ENCODE measurements at places on chromosomes 4 and X.

DNA sequence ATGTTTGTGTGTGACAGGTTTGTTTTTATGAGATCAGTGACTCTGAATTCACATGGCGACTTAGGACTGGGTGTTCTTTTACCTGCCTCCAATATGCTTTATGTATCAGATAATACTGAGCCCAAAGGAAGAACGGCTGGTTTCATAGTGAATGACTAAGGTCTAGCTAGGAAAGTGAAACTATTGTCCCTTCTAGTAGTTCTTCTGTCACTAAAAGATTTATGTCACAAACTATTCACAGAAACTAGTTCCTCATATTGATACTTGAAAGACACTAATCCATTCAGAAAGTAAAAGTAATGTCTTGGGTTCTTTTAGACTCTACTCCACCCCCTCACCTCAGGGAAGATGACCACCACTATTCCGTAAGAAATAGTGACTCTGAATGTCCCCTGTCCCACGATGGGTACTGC lies 81.7 kb downstream of the EGF start:
- no peak for DNase-seq

- DNase-seq: no peak
Measured at GRCh38 chr4:35325908-35326453, 918.3 kb downstream of the ARAP2 start.

DNA sequence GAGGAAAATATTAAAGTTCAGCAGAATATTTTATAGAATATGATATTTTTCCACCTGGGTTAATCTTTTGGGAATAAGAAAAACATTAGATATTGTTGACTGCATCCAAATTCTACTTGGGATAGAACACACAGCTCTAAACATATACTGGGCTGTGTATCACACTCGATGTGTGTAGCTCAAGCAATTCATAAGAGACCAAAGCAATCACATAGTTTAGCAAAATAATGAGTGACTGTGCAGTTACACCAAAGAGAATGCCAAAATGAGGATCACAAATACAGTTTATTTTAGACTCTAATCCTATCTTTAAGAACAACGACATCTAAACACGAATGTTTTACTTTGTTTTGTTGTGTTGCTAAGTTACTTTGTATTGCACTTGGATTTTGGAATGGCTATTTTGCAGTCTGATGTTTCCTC lies 101.2 kb downstream of the CBR4 start:
- no peak for DNase-seq

DNA sequence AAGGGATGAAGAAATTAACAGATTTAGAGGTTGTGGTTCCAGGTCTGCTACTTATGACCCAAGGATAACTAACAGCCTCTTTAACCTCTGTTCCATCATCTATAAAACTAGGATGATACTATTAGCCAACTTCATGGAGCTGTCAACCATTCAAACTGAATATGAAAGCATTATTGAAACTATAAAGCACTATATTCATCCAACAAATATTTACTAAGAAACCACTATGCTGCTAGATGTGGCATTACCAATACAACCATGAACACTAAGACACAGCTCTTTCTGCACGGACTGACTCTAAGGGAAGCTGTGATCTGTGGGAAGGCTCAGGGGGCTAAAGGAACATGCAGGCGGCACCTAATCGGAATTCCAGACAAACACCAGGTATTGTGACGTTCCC lies 66.0 kb downstream of the APBB2 start:
- DNase-seq: no peak

DNA sequence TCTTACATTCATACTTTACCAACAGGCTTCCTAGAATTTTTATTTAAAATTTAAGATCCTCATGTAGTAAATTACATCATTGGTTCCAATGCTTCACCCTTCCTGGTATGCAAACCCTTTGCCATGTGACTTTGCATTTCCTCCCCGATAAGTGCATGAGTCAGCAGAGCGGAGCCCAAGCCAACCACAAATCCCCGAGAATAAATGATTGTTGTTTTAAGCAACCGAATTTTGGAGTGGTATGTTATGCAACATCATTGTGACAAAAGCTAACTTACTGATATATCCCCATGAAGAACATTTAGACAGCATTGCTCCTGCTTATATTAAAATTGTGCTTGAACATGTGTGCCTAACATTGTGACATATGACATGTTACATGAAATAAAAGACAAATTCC lies 199.4 kb upstream of the DDX53 start:
- DNase-seq: no peak

DNA sequence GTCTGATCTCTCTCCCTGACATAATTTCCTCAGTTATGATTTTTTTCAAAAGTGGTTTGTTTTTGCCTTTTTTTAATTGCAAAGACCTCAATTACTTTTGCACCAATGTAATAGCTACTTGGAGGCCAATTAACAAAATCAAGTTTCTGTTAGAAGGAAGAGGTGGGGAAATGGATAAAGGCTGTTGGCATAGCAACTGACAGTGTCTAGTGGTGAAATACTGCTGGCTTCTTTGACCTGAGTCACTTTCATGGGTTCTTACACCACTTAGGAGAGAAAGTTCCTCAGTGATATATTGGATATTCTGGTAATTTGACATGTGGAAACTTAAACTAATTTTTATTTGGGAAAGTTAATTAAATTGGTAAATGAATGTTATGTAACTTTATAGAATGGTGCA lies 26.5 kb upstream of the ATP8A1 start:
- DNase-seq: no peak

DNA sequence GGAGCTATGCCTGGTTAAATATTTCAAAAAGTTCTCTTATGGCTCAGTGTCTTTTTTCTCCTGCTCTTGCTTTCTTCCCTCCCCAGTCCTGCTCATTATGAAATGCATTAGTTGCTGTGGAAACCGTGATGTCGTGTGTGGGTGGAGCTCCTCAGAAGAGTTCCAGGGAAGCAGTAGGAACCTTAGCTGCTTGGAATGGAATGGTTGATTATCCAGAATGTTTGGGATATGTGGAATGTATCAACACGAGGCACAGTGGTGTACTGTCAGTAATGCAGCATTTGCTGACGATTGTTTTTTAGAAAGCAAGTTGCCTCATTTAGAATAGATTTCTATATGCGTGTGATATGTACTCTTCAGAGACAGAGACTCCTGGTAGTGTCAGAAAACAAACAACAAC lies 333.2 kb downstream of the ARHGAP10 start:
- no peak for DNase-seq

- peak; percentile 5 for DNase-seq
Measured at GRCh38 chr4:61531188-61531587, 331.1 kb downstream of the ADGRL3 start.

DNA sequence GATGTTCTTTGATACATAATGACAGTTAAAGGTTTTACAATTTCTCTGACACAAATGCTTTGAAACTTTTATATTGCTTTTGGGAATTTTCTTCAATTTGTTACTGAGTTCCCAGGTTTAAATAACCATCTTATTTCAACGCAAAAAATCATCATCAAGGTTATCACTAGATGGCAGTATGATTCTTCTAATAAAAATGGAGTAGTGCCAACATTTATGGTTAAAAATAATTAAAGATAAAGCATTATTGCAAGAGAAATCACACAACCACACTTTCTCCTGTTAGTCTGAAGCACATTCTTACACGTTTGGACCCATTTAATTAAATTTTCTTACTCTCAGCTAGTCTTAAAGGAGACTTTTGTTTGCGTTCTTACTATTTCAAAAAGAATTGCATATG lies 611.3 kb upstream of the CPXCR1 start:
- DNase-seq: no peak

DNA sequence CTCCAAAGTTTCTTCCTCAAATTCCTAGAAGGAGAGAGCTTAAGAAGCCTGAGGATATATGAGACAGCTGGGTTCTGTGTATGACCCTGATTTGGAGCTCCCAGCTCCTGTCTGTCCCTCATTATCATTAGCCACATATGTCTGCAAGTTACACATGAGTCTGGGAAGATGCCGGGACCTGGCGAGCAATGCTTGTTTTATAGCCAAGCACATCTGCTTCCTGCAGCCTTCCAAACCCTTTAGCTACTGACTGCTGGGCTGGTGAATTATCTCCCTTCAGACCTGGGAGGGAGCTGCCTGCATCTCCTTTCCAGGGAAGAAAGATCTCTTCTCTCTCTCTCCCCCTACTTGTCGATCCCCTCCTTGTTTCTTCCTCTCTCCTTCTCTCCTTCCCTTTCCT lies 556.7 kb upstream of the BOD1L1 start:
- DNase-seq: peak; percentile 35

- no peak for DNase-seq
Measured at GRCh38 chr4:61350932-61351331, 150.8 kb downstream of the ADGRL3 start.

DNA sequence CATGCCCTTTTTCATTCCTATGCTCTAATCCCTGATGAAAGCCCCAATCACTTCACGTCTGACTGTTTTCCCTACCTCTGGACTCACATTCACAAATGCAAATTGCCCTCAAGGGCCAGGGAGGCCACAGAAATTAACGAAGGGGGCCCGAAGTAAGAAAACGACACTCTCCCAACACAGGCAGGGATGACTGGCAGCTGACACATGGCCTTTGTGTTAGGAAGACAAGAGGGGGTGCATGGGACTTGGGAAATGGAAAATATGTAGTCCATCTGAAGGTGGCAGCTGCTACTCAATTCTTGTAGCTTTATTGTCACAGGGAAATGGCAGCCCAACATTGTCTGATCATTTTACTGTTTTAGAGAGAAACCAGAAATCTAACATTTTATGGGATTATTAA lies 12.3 kb upstream of the SPARCL1 start:
- DNase-seq: no peak

- DNase-seq: no peak
Measured at GRCh38 chrX:2299871-2300270, 200.9 kb downstream of the DHRSX start.

DNA sequence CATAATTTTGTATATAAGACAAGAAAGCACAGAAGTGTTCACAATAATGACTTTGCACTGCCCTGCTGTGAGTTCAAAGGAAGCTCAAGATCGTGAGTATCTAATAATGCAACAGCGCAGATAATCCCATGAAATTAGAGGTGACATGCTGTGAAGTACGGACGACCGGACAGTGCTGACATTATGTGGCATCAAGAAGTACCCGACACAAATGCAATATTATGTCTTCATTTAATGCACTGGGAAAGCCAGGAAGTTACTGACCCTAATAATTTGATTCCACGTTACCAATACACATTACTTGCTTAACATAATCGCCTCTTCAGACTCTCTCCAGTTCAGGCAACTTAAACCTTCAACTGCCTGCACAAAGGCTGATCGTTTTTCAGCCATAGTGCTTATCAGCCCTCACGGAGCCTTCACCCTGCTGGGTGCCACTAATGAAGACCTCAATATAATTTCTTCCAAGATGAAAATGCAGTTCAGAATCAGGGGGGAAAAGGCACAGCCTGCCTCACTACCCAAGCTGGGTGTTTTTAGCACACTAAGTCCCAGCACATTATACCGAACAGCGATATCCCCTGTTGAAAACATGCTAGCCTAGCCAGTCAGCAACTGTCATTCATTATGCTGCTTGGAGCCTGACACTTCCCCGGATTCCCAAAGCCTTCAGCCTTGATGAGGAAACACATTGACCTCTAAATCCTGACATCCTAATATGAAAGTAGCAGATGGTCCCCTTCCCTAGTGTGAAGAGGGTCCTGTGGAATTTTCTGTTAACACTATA lies 56.1 kb downstream of the SLC7A11 start:
- no peak for DNase-seq

DNA sequence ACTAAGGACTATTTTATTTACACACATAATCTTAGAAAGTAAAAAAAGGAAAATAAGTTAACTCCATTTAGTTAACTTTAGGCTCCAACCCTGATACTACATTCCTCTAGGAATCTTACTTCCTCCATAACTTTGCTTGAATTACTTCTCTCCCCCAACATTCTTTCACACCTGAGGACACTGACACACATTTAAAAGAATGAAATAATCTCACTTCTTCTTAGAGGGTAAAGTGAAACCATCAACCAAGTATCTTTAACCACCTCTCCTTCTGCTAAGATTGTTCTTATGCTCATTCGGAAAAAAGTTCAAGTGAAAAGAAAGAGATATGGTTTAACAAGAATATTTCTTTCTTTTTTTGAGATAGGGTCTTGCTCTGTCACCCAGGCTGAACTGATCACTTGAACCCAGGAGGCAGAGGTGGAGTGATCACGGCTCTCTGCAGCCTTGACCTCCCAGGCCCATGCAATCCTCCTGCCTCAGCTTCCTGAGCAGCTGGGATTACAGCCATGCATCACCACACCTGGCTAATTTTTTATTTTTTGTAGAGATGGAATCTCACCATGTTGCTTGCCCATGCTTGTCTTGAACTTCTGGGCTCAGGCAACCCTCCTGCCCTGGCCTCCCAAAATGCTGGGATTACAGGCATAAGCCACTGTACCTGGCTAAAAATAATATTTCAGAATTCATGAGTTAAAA lies 28.5 kb downstream of the SLC25A4 start:
- DNase-seq: no peak

DNA sequence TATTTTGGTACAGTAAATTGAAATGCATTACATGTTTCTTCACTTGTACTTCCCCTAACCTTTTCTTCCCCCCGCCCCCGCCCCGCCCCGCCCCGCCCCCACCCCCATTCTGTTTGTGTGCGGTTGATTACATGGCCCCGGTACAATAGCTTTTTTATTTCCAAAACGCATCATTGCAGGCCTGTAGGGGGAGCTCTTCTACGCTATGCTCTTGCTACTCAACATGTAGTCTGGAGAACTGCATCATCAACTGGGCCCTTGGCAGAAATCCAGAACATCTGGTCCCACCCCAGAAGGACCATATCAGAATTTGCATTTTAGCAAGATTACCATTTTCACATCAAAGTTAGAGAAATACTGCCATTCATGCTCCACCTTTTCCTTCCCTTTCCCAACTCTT lies 333.3 kb upstream of the DDX53 start:
- no peak for DNase-seq

DNA sequence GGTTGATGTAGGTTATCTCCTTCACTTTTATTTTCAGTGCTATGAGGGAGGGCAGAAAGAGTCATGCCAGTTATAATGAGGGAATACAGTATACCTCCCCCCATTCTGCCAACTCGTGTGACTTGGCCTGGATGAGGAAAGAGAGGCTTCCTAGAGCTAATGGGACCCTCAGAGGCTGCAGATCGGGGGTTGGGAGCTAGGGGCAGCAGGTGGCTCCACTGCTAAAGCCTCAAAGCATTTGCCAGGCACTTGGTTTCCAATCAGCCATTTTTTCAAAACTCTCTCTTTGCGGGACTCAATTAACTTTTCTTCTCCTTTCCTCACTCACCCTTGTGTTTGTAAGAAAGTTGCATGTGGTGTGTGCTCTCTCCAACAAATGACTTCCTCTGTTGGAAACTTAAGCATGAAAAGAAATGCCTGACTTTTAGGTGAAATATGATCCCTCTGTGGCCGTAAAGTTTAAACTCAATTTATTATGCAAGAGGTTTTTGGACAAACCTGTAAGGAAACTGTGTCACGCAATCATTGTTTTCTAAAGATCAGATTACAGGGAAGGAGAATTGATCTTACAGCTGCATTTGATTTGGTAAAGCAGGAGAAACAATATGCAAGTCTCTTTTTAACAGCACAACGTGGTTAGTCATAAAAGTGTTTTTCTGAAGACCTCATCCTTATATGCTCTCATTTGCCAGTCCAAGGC lies 7.0 kb downstream of the SFRP2 start:
- no peak for DNase-seq

All from SK-N-DZ (cell line).